Left lobe of liver (tissue), 2 donors: ENCODE measurements at places on chromosomes 11 and 22. TPM values are rescaled to one million over a fixed set of nuclear protein-coding genes. Genes with fewer than 3 reads are reported as not detected.

SAA1 gene
- total RNA-seq = 34,062 TPM

MRE11 gene
- total RNA-seq = 3.9 TPM

C11orf97 gene
- 0.35 TPM for total RNA-seq

MYOD1 gene
- not detected for total RNA-seq

TMEM121B gene
- total RNA-seq = 0.10 TPM

CADM1 gene
- 27.2 TPM for total RNA-seq
